ENCODE measurements at places on chromosomes 6 and 20. TPM values are rescaled to one million over a fixed set of nuclear protein-coding genes. Genes with fewer than 3 reads are reported as not detected.

The MYCT1 gene
- total RNA-seq, result 2.6 TPM

The PABPC1L gene
- 7.9 TPM for total RNA-seq

- no peak for DNase-seq
Observed at GRCh38 chr20:47295921-47296426, 60.5 kb downstream of the ZMYND8 start.

DNA sequence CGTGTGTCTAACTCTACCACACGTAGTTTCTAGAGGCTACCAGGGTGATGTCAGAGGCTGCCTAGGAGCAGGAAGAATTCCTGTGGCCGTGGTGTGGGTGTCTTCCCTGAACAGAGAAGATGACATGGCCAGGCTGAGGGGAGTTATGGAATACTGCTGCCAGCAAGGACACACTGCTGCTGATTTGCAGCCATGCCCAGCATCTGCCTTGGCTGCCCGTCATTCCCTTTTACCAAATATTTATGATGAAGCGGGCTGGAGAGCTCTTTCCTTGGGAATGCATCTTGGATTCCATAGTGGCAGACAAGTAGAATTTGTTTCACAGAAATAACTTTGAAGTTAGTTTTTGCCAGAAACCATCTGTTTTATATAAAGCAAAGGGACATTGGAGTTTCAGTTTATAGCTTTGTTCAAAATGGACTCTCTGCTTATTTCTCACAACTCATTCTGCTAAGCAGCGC, 80.8 kb upstream of the VSTM2L start:
- peak; percentile 68 for DNase-seq
